Bone marrow (tissue), 2 donors: ENCODE measurements at places on chromosomes 16 and 17.

GRCh38 chr17:2656283-2656682 is 55.3 kb downstream of the CLUH start:
- no peak for DNase-seq

DNA sequence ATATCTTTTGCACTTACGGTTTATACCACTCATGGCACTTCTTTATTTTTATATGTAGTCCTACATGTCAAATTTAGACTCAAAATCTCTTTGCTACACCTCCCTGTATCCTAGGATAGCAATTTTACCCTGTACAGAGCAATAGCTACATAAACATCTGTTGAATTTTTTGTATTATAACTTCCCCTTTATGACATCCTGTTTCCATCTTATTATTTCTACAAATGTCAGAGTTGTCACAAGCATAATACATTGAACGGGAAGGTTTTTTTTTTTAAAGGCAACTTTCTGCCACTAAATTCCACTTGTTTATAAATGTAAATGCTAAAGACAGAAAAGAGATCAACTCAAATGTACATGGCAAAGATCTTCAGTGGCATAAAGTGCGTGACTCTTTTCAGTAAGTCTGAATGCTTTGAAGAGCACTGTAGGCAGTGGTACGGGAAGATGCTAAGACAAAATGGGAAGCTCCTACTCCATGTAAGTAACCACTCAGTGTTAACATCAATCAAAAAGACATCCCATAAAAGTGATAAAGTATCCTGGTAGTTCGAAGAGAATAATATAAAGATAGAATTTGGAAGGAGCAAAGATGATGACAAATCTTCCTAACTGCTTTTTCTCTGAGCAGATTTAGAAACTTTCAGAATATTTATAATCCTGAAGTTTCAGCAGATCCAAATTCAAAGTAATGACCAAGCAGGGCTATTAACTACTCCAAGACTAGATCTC is 26.8 kb downstream of the GNA13 start:
- DNase-seq = no peak

DNA sequence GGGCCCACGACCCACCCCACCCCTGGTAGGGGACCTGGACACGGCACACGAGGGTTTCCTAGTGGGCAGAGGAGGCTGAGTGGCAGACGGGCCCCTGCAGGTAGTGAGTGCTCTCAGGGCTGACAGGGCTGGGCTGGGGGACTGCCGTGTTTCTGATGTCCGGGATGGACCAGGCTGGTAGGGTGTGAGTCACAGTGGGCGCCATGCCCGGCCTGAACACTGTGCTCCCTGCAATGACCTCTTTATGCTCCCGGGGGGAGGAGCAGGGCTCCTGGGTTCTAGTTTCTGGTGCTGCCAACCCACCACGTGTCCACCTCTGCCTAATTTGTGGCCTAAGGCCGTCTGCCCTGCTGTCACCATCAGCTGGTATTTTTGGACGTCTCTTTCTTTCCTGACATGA is 26.3 kb downstream of the ARHGAP23 start:
- no peak for DNase-seq

DNA sequence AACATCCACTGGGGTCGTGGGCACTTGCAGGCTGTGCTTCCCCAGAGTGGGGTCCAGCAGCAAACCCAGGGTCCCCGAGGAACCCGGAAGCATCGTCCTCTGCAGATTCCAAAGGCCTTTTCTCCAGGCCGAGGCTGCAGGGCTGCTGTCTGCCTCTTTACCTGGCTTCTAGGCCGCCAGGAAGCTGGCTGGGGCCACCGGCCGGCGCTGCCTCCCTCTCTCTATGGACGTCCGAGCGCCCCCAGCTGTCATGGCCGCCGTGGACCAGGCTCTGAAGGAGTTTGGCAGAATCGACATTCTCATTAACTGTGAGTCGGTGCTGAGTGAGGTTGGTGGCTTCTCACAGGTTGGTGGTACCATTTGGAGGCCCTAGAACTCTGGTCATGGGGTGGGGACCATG is 5.6 kb downstream of the DECR2 start:
- no peak for DNase-seq

DNA sequence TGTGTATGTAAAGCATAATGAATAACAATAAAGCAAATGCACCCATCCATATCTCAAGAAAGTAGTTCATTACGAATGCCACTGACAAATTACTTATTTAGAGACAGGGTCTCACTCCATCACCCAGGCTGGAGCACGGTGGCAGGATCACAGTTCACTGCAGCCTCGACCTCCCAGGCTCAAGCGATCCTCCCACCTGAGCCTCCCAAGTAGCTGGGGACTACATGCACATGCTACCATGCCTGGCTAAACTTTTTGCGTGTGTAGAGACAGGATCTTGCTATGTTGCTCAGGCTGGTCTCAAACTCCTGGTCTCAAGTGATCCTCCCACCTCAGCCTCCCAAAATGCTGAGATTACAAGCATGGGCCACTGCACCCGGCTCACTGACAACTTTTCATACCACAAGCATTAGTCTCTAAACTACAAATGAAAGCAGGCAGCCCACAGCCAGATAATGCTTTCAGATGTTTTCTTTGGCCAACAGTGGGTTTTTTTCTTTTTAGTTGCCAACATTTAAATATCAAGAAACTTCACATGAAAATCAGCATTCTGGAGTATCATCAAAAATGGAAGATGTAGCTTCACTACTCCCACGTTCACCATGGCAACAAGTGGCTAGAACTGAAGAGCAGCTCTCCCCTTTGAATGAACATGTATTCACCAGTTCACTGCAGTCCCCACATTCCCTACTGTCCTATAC is 7.7 kb downstream of the ARHGAP17 start:
- no peak for DNase-seq

- peak; percentile 87 for DNase-seq
Observed at GRCh38 chr17:28599311-28600184, 723 bp upstream of the SPAG5 start.

- no peak for DNase-seq
Observed at GRCh38 chr17:549177-550040, 165.2 kb downstream of the VPS53 start.

DNA sequence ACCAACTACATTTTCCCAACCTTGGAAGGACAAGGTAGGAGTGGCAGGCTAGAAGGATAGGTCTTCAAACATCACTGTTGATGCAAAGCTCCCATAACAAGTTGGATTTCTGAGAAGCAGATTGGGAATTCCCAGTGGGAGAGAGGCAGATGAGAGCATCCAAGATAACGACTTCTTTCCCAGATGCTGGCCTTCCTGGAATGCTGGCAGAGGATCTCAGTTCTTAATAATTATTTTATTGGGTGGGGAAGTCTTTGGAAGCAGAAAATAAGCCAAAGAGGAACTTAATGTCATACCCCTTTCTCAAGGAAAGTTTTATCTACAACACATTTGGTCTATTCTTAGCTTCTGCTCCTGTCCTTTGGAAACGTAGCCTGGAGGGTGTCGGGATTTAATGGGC is 64.5 kb downstream of the MPRIP start:
- DNase-seq = no peak

DNA sequence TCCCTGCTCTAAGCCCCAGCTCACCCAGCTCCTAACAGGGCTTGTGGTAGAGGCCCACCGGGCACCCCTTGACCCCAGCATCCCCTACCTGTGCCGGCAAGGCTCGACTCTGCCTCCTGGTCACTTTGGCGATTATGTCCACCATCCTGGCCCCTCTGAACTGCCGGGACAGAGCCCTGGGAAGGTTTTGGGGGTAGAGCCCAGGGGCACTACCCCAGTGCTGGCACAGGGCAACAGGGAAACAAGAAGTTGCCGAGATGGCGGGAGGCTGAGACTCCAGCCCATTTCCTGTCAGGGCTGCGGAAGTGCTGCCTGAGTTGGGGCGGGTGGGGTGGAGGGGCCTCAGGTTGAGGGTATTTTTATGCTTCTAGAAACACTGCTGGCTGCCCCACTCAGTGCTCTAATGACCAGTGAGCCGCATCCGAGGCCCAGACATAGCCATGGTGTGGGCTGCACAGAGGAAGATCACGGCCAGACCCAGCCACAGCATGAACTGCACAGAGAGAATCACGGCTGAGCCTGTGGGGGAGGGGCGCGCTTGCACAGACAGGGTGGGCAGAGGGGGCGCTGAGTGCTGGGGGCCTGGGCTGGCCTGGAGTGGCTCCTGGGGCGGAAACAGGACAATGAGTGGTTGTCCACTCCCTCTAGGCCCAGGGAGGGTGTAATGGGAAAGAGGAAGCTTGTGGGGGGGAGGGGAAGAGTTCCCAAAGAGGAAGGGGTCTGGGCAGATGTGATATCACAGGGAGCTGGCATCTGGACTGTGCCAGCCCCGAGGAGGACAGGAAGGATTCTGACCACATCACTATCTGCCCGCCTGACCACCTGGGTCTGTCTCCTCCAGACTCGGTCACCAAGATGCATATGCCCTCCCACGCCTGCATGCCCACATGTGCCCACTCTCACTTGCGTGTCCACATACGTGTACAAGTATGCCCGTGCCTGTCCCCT is 22.3 kb downstream of the ARHGAP27 start:
- DNase-seq = peak; percentile 27

DNA sequence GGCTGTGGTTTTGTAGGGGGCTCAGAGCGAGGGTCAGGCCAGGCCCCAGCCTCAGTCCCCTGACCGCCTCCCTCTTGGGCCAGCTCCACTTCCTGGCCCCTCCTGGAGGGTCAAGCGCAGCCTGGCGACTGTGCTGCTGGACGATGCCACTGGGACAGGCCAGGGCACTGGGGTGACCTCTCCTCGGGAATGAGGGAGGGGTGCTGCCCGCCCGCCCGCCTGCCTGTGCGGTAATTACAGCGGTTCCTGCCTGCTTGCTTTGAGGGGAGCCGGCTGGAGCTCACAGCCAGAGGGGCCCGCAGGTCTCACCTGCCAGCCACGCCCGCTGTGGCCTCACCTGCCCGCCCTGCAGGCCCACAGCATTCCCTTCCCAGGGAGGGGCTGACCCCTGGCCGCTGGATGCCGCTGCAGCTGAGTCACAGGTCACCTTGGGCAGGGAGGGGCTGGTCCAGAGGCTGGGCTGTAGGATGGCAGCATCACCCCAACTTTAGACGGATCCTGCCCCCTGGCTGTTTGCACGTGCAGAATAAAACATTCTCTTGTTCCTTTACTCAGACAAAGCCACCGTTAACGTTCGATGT is 76.7 kb upstream of the CBX4 start:
- DNase-seq = peak; percentile 15

DNA sequence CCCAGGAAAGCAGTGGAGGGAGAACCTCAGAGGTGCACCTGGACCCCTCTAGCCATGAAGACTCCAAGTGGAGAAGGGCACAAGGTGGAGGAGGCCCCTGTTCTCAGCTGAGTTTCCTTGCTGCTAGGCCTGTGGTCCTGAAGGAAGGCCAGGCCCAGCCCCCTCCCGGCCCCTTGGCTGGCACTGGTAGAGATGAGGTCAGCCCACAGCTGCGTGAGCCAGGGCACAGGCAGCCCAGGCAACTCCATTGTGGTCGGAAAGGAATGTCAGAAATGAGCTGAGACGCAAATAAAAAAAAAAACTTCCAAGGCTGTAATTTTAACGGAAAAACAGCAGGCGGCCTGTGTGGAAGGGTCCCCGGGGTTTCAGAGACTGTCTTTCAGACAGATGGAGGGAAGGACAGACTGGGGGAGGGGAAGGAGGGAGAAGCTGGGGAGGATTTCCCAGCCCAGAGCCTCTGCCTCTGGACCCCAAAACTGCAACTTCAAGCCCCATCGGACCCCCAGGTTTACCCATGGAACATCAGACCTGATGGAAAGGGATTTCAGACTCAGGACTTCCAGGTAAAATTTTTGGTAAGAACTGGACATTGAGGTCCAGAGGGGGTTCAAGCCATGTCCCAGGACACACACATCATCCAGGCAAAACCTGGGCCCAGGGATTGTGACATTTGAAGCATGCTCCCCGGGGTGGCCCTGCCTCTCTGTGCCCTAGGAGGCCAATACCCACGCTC is 25.6 kb upstream of the MRPS23 start:
- no peak for DNase-seq

DNA sequence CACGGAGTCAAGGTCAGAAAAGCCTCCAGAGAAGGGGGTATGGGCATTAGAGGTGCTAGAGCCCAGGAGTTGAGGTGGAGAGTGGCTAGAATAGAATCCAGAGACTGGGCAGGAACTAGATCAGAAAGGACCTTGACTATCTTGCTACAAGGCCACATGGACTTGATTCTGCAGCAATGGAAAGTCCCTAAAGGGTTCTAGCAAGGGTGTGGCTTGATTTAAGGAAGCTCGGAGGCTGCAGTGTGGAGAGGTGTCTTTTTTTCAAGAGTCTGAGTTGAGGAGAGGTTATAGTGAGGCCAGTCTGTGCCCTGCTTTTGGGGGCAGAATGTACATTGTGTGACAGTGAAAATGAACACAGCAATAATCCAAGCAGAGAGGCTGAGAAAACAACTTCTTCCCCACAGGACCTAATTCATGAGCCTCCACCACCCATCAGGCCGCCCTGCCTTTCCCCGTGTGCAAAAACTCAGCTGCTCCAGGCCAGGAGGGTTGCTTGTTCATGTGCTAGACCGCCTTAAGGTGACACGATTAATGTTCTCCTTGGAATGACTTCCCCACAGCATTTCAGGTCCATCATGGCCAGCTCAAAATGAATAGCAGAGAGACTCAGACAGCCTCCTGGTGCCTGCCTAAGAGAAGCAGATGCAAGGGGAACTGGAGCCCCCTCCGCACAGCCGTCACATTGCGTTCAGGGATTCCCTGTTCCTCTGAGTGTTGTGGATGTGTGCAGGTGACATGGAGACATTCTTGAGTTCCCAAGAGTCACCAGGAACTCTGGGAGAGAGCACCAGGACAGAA is 8.7 kb upstream of the BEAN1 start:
- no peak for DNase-seq

GRCh38 chr17:2058586-2059546 is 4.0 kb downstream of the HIC1 start:
- peak; percentile 73 for DNase-seq

DNA sequence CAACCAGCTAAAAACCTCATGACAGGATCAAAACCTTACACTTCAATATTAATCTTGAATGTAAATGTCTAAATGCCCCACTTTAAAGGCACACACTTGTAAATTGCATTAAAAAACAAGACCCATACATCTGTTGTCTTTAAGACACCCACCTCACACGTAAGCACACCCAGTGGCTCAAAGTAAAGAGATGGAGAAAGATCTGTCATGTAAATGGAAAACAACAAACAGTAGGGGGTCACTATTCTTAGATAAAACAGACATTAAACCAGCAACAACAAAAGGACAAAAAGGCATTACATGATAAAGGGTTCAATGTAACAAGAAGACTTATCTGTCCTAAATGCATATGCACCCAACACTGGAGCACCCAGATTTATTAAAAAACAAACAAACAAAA is 35.6 kb downstream of the SDR42E1 start:
- no peak for DNase-seq

DNA sequence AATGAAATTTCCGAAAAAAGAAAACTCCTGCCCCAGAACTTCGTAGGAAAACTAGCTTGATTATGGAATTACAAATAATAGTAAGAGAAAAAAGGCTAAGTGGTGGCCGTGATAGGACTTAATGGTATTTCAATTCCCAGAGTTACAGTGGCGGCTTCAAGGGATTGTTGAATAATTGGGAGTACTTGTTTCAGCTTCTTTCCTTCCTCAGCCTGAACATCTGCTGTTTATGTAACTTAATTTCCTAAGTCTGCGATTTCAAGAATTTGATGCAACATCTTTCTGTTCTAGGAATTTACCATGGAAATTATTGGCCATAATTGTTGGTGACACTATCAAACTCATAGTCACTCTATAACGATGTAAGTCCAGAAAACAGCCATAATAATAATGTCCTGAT is 684 bp upstream of the APPBP2 start:
- no peak for DNase-seq

- DNase-seq = no peak
Observed at GRCh38 chr16:87674419-87674818, 72.1 kb downstream of the JPH3 start.

- no peak for DNase-seq
Observed at GRCh38 chr17:535198-535597, 179.4 kb downstream of the VPS53 start.
